ENCODE measurements at places on chromosomes 11 and 22.

GRCh38 chr11:6638429-6638828 lies 17.2 kb downstream of the DCHS1 start:
- DNase-seq = no peak

DNA sequence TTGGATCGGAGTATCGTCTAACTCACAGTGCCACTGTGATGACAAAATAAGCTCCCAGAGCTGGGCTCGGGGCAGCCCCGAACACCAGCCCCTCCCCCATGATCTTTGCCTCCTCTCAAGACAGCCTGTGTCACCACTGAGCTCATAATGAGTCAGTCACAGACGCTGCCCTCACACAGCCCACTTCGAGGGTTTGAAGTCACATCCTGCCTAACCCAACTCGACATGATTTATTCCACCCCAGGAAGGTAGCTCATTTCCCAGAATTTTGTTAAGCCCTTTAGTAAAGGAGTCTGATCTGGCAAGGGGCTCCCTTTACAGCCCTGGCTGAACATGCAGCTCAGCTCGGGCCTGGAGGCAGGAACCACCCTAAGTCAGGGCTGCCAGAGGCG lies 22.8 kb downstream of the MYH9 start:
- peak; percentile 67 for DNase-seq

GRCh38 chr11:102367364-102367763 lies 20.4 kb downstream of the BIRC2 start:
- DNase-seq = no peak

DNA sequence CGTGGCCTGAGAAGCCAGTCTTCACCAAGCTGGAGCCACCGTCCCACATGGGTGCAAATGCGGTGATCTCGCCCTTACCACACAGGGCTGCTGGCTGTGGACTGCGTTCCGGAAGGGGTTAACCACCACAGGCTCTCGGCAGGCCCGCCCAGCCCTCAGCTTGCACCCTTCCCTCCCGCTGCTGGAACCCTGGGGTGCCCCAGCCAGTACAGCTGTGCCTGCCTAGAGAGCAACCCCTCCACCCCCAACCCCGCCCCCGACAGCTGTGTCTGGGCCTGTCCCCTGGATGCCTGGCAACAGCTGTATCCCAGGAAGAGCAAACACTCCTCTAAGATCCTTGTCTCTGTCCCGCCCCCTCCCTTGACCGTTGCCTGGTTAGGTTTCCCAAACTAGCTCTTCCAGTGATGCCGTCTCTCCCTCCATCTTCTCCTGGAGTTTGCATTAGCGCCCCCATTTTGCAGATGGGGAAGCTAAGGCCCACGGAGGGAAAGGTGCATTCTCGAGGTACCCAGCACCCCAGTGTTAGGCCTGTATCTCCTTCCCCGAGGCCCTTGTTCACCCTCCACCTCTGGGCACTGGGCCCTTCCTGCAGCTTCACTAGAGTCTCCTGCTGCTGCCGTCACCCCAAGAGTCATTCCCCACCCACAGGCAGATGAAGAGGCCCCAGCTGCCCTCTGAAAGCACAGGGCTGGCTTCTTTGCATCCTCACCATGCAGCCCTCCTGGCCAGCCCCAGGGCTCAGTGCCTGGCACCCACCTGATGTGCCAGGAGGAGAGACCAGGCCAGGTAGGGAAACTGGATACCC lies 12.6 kb upstream of the COX8A start:
- DNase-seq = peak; percentile 38

GRCh38 chr11:80240245-80240644 lies 799.4 kb upstream of the TENM4 start:
- DNase-seq = no peak

- no peak for DNase-seq
Measured at GRCh38 chr22:50081426-50082196, 3.6 kb downstream of the MLC1 start.

- no peak for DNase-seq
Measured at GRCh38 chr11:116614306-116615210, 158.2 kb downstream of the BUD13 start.

- DNase-seq = no peak
Measured at GRCh38 chr11:17266781-17267180, 9.8 kb upstream of the NUCB2 start.

DNA sequence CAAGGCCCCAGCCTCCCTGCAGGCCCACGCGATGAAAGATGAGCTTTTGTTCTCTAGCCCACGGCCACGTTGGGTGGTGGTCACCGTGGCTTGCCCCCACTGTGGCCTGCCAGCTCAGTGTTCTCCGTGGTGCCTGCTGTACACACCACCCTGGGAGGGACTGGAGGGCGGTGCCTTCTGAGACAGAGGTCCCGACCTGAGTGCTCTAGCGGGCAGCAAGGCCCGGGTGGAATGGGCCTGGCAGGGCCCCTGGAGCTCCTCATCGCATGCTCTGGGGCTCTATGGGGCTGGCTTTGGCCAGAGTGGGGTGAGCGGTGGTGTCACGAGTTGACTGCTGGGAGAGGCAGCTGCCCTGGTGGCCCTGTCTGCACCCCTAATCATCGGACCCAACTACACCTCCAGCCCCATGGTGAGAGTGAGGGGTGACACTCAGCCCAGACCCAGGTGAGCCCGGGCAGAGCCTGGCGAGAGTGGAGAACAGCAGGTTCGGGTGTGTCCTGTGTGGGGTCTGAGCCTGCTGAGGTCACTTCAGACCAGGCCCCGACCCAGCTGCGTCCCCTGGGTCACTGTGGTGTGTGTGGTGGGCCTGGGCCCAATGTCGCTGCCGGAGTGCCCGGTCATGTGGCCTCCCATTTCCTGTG lies 541.9 kb downstream of the TBC1D22A start:
- no peak for DNase-seq

DNA sequence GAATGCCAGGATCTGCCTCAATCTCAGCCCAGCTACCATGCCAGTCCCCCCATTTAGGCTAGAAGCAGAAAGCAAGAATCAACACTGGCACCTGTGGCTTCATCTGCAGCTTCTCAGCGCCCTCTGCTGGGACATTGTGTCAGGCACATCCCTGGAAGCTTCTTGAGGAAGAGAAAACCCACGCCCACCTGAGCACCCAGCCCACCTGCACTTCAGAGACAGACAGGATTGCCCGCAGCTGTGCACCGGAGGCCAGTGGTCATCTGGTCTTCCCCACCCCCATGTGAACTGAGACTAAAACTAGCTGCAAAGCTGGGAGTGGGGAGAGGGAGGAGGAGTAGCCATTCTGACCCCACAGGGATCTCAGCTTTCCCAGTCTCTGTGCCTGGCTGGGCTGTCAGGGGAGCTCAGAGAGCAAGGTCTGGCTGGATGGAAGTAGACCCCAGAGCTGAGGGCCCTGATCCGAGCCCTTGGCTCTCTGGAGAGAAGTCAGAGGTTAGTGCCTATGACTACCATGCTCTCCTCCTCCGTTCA lies 66.8 kb downstream of the FEZ1 start:
- peak; percentile 40 for DNase-seq

DNA sequence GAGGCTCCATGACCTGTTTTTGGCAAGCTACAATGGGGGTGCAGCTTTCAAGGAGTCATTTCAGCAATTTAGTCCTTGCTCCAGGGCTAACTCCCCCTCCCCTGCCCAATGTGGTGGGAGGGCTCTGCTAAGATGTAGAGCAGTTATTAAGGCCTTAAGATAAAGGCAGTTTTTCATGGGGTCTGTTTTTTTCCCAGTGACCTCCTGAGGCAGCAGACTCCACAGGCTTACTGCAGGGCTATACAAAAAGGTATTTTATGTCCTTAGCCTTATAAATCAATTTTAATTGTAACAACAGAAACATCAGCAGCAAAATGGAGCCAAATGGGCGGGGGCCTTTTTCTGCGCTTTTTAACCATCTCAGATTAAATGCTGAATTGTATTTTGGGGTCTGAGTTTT lies 192.3 kb downstream of the KIRREL3 start:
- no peak for DNase-seq

- DNase-seq = no peak
Measured at GRCh38 chr11:79087961-79088318, 352.9 kb downstream of the TENM4 start.

DNA sequence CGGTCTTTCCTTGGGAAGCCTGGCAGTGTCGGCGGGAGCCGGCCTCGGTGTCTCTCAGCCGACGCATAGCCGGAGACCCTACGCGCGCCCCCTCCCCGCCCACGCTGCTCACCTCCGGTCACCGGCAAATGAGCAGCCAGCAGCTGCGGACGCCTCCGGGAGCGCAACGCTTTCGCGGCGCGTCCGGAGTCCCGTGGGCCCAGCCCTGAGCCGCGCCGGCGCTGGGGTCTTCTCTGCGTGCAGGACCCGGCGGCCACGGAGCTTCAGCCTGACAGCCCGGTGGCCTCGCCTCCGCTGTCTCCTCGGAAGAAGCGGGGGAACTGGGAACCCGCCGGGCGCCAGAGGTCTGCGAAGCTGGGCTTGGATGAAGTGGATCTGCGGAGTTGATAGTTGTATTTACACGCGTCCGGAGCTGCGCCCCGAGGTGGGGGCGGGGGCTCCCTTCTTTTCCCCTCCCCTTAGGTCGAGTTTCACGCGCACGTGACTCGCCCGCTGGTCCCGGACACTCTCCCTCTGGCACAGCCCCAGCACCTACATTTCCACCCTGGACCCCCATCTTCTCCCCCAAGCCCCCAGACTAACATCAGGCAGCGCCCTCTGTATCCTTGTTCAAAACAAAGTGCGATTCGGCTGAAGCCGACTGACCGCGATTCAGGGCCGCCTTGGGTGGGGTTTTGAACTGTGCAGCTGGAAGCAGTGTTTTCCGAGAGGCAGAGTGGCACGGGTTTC lies at the start of gene SLC43A1:
Gene SLC43A1, minus strand, starts transcription at position 371 of the 729 bp plus-strand sequence. CDS start 1,591 bp downstream, outside the sequence.
- DNase-seq = peak; percentile 72

GRCh38 chr11:73387594-73388264 lies 11.5 kb downstream of the RELT start:
- DNase-seq = no peak

DNA sequence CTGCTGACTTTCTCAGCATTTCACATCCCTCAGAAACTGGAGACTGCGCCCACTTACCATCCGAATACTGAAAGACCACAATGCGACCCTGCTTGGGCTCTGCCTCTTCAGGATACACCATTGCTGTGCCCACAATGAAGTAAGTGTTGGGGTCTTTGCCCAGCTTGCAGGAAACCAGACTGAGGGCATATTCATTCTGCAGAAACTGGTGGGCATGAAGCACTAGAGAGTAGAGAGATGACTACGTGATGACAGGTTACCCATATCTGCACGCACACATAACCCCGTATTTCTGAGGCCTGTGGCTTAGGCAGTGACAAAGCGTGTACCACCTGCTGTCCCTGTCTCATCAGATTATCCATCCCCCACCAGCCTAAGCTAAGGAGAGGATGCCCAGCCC lies 14.6 kb upstream of the VWCE start:
- no peak for DNase-seq

DNA sequence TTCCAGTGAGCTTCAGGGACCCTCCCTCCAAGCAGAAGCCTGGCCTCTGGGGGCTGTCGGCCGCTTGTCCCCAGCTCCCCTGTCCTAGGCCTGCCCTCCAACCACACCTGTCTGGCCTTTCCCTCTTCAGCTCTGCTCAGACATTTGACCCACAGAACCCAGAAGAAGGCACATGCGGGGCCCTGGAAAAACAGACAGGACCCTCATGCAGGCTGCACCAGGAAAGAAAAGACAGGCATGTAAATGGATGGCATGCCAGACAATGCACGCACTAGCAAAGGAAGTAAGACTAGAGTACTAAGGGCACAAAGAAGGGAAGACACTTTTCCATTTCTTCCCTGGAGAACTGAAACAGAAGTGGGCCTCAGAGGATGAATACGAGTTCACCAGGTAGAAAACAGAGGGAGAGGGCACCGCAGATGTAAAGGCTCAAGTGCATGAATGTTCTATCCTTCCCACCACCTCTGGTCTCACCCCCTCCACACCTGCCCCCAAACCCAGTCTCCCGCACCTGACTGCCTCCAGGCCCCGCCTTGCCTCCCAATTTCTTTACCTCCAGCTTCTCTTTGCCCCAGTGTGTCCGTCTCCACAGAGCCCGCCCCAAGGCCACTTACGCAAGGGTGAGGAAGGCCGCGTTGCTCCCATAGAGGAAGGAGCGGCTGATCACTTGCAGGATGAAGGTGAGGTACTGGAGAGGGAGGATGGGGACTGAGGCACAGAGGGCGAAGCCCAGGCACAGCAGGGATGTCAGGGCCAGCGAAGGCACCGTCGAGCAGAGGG lies 17.4 kb downstream of the SLC43A3 start:
- DNase-seq = no peak

DNA sequence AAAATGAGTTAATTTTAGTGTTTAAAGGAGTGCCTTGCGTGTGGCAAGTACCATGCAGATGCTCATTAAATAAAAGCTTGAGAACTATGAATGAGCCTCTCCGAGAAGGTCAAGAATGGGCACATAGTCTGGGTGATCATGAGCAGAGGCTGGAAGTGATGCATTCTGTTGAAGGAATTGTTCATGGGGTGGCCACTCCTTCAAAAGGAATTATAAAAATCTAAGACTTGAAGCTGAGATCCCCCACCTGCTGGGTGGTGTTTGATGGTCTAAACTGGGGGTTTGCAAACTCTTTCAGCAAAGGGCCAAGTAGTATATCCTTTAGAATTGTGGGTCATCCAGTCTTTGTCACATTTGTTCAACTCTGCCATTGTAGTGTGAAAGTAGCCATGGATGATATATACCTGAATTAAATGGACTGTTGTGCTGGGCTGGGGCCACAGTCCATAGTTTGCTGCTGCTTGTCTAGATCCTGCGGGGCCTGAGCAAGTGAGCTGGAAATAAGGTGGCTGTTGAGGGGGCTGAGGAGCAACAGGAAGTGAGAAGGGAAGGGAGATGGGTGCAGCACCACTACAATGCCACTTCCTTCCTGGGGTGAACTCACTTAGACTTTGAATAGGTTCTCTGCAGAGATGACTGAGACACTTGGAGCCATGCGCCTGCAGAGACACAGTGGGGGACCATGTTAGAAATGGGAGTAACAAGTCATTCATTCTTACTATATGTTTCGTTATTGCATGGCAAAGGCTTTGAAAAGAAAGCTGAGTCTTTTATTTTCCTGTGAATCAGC lies 179.0 kb downstream of the SNX19 start:
- no peak for DNase-seq

DNA sequence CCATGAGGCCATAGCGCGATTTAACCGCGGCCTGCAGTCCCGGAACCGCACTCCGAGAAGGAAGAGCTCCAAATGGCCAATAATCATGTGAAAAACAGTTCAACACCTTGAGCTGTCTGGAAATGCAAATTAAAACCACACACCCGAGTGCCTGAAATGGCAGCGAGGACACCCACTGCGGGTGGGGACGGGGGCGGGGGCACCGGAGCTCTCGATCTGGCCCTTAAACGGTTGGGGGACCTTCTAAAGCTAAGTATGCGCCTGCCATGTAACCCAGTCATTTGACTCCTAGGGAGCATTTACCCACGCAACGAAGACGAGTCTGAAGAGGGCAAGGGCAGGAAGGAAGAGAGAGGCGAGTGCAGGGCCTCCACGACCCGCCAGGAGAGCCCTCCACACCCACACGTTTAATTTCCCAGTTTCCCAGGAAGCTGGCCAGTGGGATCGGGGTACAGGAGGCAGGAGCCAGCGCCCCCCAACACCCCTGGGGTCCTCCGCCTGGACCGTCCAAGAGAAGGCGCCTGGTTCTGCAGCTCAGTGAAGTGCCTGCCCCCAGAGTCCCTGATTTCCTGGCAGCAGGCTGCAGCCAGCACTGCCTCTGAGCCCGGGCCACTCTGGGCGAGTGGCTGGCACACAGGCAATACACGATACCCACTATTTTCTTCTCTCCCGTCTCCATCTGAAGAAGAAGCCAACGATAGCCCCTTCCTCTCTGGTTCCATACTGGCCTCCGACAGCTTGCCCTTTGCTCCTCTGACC lies 1.7 kb downstream of the TTLL8 start:
- no peak for DNase-seq

GRCh38 chr11:72829884-72830533 lies 15.8 kb downstream of the ATG16L2 start:
- DNase-seq = no peak

Data from colonic mucosa (tissue), 4 donors.